ENCODE measurements at places on chromosomes 13 and 19.

DNA sequence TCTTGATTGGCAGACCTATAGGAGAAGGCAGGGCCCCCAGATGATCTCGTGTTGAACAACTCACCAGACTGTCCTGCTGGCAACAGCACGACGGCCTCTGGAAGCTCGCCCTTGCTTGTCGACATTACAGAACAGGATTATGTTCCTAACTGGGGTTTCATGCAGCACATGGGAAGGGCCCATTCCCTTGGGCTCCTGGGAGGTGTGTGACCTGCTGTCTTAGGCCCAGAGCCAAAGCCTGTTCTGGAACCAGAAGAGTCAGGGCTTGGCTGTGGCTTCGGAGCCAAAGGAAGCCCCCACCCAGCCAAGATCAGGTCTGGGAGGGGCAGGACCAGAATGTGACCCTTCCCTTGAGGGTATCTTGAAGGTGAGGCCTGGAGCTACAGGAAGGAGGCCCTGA is 36.9 kb downstream of the RGCC start:
- no peak for DNase-seq

DNA sequence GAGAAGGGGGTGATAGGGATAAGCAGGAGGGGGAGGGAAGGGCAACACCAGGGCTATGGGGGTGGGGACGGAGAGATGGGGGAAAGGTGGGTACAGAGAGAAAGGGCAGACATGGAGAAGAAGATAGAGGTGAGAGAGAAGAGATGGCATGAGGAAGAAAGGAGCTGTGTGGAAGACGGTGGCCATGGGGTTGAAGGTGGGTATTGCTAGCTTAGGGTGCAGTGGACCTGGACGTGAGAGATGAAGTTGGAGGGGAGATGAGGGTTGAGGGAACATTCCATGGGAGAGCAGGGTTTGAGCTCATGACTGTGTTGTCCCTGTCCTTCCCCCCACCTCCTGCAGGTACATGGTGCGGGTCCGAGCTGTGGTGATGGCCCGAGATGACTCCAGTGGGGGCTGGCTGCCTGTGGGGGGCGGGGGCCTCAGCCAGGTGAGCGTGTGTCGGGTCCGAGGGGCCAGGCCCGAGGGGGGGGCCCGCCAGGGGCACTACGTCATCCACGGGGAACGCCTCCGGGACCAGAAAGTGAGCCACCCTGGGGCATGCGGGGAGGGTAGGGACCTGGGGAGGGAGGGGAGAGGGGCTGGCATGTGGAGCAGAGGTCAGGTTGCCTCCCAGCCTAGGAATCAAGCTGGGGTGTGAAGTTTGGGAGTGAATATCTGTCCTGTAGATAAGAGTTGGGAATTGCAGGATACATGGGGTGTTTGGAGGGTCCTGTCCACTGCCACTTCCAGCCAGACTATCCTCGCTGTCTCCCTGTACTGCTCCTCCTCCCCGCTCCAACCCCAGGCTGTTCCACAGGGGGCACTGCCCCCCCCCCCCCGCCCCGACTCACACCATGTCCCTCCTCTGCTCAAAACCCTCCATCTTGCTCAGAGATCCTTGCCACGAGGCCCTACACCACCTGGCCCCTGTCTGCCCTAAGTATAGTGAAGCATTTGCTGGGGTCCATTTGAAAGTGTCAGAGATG is 1.7 kb downstream of the SPRED3 start:
- DNase-seq: no peak

GRCh38 chr19:39384839-39385568 is 5.9 kb downstream of the PAF1 start:
- no peak for DNase-seq

DNA sequence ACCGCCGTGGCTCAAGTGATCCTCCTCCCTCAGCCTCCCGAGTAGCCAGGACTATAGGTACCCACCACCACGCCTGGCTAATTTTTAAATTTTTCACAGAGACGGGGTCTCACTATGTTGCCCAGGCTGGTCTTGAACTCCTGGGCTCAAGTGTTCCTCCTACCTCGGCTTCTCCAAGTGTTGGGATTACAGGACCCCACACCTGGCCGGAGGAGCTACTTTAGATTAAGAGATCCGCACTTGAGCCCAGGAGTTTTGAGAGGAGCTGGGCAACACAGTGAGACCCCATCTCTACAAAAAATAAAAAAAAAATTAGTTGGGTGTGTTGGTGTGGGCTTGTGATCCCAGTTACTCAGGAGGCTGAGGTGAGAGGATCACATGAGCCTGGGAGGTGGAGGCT is 9.0 kb upstream of the ZNF460 start:
- DNase-seq: no peak

- no peak for DNase-seq
These were observed 142.0 kb upstream of the TSHZ3 start for GRCh38 chr19:31491242-31491641.

- DNase-seq: no peak
These were observed 253.7 kb downstream of the KCTD12 start for GRCh38 chr13:76632401-76633044.

- no peak for DNase-seq
These were observed 17.1 kb upstream of the DPY19L3 start for GRCh38 chr19:32388393-32388855.

GRCh38 chr19:5899728-5900526 is 3.7 kb downstream of the NDUFA11 start:
- no peak for DNase-seq

- no peak for DNase-seq
These were observed 190.3 kb downstream of the KLF12 start for GRCh38 chr13:73943965-73944233.

GRCh38 chr13:71039440-71039839 is 827.6 kb downstream of the DACH1 start:
- DNase-seq: no peak

DNA sequence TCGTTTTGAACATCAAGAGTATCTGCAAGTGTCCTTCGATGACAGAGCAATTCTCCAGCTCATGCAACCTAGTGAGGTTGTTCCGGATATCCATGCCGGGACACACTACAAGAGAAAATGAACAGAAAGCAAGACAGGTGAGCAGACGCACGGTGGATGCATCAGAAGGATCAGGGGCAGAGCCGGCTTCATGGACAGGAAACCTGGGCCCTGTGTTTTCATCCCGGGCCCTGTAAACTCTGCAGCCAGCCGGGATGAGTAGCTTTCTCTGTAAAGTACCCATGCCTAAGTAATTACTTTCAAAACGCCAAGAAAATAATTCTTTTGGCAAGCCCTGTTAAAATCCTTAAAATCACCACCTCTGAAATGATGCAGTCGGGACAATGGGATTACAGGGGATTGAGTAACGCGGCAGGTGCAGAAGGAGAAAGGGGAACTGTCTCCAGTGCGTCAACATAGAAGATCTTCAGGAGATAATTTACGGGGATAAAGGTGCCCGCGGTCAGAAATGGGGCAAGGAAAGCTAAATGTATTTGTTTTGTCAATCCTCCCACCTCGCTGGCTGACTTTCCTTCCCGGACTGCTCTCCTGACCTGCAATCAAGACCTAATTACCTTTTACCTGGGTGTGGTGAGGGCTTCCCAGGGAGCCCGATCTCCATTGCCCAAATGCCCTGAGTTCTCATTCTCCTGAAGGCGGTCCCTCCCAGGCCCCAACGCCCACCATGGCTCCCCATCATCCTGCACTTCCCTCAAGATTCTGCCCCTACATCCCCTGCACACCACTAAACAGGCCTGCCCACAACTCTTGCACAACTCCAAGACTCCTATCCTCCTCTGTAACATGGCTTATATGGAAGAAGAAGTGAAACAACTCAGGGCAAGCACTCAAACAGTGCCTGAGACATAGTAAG is 26.2 kb downstream of the INSR start:
- no peak for DNase-seq
